ENCODE measurements at places on chromosomes 3 and 15. TPM values are rescaled to one million over a fixed set of nuclear protein-coding genes. Genes with fewer than 3 reads are reported as not detected.

DNA sequence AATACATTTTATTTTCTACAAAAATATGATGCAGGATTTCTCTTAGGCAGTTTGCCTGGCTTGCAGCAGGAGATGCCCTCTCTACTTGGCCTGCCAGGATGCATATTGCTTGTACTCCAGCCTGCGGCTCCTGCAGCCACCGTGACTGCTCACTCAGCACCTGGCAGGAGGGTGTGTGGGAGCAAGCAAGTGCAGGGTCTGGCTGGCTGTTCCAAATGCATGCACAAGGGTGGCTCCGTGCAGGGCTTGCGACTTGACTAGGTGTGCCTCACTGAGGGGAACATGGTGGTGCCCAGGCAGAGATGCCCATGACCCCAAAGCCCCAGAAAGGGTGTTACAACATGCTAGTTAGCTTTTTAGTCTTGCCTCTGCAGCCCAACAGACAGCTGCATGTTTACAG is 1240.2 kb upstream of the ALCAM start:
- no peak for DNase-seq

DNA sequence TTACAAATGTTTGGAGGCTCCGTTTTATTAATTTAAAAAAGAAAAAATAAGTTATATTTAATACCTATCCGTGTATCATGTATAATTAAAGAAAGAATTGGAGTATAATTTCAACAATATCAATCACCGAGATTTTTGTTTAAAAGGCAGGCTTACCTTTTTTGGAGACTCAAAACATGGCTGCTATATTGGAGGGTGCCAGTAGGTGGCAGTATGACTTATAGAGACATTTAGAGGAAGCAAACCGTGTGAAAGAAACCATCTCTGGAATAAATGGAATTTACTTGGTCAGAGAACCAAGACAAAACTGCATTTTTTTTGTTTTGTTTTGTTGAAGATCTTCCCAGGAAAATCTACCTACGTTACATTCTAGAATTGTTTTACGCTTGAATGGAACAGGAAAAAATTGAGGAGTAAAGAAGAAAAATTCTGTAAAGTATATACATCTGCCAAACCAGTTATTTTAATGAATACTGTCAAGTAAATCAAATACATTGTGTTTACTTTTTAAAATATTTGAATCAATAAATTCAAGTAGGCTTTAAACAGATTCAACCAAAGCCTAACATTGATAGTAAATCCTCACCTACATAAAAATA is 802.6 kb upstream of the ALCAM start:
- peak; percentile 39 for DNase-seq

GRCh38 chr3:49411535-49411967 is 225 bp downstream of the RHOA start:
- DNase-seq, result no peak

The GOLGA8N gene
- total RNA-seq, result 9.1 TPM

GRCh38 chr15:37138591-37139215 is 38.4 kb upstream of the MEIS2 start:
- DNase-seq, result no peak

DNA sequence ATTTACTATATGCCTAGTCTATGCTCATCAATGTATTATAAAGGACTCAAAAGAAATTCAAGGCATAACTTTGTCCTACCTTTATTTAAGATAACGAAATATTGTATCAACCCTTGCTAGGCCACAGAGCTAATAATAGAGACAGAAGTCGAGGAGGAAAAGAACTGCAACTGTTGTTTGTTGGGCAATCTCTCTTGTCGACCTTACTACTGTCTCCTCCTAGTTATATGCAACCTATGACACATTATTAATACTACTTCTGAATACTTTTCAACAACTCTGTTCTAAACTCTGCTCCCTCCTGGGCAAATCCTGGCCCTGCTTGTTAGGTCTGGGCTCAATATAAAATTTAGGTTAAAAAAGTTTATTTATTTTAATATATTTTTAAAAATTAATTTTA is 24.6 kb downstream of the SPPL2A start:
- DNase-seq, result no peak

- DNase-seq, result no peak
Measured at GRCh38 chr3:161107311-161107710, 2.2 kb upstream of the B3GALNT1 start.

The KY gene
- not detected for total RNA-seq

- peak; percentile 86 for DNase-seq
Measured at GRCh38 chr3:48268381-48268935, 27.6 kb downstream of the ZNF589 start.

DNA sequence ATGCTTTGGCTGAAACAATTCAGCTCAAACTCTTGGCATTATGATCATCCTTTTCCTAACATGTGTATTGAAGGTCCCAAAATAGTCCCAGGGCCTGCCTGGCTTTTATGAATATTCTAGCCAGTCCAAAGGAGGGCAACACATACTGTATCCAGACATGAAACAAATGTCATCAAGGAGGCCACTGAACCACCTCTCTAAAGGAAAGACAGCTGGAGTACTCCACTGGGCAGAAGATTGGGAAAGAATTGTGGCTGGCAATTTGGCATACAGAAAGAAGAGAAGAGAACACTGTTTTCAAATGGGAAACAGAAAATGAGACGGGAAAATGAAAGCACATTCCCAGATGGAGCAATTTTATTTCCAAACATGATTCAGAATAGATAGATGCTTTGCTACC is 80.6 kb downstream of the NCEH1 start:
- DNase-seq, result no peak

GRCh38 chr3:176615826-176616225 is 581.5 kb downstream of the TBL1XR1 start:
- no peak for DNase-seq

The ZCWPW2 gene
- 1.0 TPM for total RNA-seq

- no peak for DNase-seq
Measured at GRCh38 chr3:127033786-127034185, 50.9 kb downstream of the PLXNA1 start.
